ENCODE measurements at places on chromosomes 1 and 21.

GRCh38 chr21:45630066-45630694, 13.3 kb upstream of the PCBP3 start:
- no peak for DNase-seq

DNA sequence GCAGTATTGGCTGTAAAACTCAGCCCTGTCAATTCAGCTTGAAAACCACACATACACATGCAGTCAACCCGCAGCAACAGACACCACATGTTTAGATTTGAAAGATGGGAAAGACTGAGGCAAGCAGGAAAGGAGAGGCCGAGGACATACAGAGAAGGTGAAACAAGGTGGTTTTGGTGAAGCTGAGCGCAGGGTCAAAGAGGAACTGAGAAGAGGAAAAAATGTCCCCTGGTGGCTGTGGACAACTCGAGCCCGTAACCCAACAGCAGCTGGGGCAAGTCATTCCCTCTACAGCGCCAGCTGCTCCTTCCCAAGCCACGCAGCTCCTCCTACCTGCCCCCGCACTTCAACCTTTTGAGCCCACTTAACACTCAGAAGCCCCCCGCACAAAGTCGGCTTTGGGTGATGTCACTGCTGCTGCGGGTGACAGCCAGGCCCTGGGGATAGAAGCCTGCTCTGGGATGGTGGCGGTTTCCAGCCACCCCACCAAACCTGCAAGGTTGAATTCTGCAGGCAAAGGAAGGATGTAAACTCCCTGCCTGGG, 63.0 kb downstream of the KCNN3 start:
- no peak for DNase-seq

- no peak for DNase-seq
Observed at GRCh38 chr1:101587741-101588140, 350.9 kb downstream of the S1PR1 start.

GRCh38 chr1:157170677-157171515, 32.7 kb upstream of the ETV3 start:
- no peak for DNase-seq

GRCh38 chr1:181257117-181257516, 168.6 kb downstream of the IER5 start:
- no peak for DNase-seq

DNA sequence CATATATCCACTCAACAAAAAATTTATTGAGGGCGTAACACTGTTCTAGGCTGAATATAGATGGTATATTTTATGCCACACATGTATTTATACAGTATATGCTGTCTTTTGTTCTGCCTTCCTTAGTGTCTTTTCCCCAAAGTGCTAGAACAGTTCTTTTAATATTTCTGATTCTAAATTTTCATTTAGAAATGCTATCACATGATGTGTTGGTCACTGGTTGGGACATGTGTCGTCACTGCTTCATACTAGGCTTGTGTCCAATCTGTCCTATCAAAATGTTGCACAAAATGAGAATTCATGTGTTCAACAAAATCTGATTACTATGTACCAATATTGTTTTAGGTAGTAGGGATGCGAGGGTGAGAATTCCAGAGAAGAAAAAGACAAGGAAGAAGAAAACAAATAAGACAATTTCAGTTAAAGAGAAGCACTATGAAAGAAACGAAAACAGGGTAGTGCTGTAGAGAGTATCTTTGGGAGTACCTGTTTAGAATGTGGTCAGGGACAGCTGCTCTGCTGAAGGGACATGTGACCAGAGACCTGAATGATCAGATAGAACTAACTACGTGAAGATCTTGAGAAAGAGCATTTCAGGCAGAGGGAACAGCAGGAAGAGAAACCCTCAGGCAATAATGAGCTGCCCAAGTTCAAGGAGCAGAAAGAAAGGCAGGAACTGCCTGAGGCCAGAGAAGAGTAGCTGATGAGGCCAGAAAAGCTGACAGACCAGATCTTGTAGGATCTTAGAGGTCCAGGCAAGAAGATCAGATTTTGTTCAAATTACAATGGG, 1.3 kb downstream of the KMO start:
- DNase-seq = no peak

DNA sequence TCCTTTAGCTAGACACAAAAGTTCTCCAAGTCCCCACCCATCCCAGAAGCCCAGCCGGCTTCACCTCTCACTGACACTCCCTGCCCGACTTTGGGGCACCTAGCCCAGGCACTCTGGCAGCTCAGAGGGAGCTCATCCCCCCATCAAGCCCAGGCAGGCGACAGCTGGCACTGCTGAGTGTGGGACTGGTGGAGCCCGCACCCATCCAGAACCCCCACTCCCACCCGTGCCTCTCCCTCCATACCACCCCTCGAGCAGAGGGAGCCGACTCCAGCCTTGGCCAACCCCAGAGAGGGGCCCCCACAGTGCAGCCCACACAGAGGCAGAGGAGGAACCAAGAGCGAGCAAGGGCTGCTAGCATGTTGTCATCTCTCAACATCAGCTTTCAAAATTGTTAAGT, 658.6 kb downstream of the AMY1C start:
- no peak for DNase-seq

- no peak for DNase-seq
Observed at GRCh38 chr1:920010-920409, 3.7 kb upstream of the SAMD11 start.

GRCh38 chr1:116224561-116224960, 113.4 kb downstream of the MAB21L3 start:
- no peak for DNase-seq

DNA sequence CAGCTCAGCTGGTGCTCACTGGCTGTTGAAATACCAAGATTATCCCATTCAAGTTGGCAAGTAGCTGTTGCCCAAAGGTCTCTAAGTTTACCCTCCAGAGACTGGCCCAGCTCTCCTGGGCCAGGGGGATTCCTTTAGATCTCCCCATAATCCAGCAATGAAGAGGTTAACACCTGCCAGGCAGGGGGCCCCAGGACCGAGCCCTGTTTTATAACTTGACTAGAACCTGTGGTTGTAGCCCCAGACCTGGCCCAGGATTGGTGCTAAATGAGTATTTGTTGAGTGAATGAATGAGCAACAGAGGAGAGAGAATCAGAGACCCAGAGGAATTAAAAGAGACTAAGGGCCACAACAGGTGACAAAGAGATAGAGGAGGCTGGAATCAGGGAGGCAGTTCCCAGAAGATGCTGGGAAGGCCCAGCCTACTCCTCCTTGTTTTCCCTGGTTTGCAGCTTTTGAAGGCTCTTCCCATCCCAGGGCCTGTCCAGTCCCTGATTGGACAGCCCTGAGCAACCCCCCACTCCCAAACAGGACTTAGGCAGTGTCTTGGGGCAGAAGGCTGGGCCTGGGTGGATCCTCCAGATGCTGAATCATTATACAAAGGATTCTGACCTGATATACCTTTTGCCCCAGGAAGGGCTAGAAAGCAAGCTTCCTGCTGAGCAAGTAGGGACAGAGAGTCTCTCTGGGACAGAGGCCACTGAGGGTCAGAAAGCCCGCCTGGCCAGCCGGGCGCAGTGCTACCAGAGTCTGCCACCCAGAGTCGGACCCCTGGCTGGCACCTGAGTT, 2.4 kb upstream of the RHBG start:
- DNase-seq = no peak

DNA sequence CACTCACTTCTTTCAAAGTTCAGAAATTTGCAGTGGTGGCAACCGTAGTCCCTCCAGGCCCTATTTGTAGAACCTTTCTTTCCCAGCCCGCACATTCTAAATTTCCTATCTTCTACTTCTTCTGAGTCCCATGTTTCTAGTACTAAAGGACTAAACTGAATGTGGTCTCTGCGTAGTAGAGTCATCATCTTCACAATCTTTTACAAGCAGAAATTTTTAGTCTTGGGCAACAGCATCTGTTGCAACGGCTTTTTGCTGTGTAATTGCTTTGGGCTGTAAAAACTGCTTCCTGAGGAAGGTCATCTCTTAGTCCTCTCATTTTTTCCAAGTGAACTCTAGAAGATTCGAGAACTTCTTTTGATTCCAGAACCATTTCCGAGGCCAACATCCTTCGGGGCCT, 23.9 kb downstream of the VAV3 start:
- DNase-seq = no peak

- DNase-seq = no peak
Observed at GRCh38 chr1:230849451-230850224, 18.7 kb downstream of the C1orf198 start.

DNA sequence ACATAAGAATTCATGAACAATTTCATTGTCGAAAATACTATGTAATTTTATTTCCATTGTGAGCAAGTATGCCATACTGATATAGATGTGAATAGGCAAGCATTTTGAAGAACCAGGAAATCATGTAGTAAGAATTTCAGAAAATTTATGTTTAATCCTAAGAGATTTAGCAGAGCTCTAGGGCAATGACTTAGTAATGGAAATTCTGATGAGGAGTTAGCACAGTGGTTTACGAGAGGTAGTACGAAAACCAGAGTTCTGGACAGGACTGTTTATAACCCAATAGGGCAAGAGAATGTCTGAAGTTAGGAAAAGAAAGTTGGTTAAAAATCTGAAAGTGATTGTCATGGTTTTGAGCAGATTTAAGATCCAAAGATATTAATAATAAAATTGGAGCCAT, 439.6 kb upstream of the DEPDC1 start:
- DNase-seq = no peak

DNA sequence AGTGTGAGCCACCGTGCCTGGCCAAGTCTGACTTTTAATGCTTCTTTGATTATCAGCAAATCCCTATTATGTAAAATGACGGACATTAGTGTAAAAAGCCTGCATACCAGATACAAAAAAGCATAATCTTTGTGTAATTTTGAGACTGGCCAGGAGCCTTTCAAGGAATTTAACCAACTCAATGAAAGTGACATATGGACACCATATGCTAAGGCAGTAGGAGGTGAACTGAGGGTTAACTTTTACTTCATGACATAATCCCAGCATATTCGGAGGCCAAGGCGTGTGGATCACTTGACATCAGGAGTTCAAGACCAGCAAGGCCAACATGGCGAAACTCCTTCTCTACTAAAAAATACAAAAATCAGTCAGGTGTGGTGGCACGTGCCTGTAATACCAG, 94.6 kb downstream of the EIF4G3 start:
- DNase-seq = no peak

DNA sequence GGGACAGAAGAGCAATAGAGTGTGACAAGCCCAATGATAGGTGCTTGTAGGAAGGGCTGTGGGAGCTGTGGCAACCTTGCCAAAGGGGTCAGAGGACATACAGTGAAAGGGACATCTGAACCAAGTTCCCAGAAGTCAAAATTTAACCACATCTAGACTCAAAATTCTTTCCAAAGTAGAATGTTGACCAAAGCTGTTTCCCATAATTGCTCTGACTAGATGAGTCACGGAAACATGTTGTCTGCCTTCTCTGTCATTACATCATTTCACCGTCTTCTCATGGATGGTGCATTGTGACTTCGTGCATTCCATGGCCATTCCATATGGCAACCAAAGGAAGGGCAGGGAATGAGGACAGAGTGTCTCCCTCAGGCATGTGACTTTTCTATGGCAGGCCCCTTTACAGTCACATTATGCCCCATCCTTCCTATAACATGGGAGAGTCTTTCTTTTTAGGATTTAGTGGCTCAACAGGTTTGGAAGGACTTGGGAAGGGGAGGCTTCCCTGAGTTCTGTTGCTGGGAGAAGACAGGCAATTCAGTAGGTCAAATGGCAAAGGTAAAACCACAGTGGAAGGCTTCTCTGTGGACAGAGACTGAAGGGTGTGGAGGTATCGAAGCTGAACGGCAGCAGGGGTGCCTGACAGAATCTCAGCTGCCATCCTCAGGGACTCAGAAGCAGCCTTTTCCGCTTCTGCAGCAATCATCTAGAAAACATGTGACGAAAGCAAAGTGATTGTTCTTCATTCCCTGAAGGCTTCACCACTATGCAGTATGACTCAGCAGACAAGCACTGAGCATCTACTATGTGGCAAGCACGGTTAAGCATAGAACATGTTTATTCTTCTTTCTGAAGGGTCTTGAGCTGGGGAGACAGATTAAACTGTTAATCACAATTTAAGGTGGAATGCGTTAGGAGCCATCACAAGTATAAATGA, 24.7 kb downstream of the NPHS2 start:
- no peak for DNase-seq

DNA sequence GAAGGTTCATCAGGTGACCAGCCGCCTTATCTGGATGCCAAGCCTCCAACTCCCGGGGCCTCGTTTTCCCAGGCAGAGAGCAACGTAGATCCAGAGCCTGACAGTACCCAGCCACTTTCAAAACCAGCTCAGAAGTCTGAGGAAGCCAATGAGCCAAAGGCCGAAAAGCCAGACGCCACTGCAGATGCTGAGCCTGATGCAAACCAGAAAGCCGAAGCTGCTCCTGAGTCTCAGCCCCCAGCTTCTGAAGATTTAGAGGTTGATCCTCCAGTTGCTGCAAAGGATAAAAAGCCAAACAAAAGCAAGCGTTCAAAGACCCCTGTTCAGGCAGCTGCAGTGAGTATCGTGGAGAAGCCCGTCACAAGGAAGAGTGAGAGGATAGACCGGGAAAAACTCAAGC, 44.5 kb downstream of the ZBTB17 start:
- no peak for DNase-seq

- no peak for DNase-seq
Observed at GRCh38 chr1:202276920-202277319, 64.8 kb downstream of the UBE2T start.

GRCh38 chr1:185853739-185854138, 119.5 kb downstream of the HMCN1 start:
- no peak for DNase-seq

GRCh38 chr1:10905841-10906655, 106.4 kb upstream of the TARDBP start:
- no peak for DNase-seq

GRCh38 chr1:184299796-184300195, 87.0 kb upstream of the C1orf21 start:
- DNase-seq = no peak

DNA sequence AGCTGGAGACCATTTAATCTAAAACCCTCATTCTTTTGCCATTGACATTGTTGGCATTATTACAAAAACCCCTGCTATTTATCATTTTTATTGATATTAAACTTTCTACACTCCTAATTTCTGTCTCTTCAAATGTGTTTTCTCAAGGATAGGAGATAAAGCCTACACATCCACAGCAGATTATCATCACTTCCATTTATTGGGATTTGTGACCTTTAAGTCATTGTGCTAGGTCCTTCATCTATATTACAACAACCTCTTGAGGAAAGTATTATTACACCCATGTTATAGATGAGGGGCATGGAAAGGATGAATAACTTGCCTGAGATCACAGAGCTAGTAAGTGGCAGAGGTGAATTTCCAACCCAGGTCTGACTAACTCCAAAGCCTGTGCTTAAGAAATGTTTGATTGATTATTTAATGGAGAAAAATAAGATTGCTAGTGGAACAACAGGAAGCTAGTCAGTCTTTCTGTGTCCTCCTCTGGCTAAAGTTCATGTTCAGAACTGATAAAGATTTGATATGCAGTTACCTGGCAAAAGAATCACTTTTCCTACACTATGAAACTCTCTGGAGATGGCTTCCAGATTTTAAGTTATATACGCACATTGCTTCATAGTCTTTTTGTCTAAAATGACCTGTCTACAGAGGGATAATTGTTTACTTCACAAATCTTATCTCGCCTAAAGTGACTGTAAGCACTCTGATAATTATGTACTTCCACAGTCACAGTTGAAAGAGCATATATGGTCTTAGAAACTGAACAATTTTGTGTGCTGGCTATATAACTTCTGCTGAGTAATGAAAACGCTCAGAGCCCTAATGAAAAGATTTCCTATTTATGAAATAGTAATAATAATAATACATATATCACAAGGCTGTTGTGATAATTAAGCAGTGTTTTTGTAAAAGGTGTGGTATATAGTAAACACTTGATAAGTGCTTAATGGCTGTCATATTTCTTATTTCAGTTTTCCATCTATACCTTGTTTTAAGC, 15.0 kb downstream of the FMO5 start:
- DNase-seq = no peak

GRCh38 chr1:184118046-184118445, 66.5 kb downstream of the TSEN15 start:
- no peak for DNase-seq
